Cerebellum (tissue), 4 donors: ENCODE measurements at places on chromosomes 6 and 20. TPM values are rescaled to one million over a fixed set of nuclear protein-coding genes. Genes with fewer than 3 reads are reported as not detected.

DNA sequence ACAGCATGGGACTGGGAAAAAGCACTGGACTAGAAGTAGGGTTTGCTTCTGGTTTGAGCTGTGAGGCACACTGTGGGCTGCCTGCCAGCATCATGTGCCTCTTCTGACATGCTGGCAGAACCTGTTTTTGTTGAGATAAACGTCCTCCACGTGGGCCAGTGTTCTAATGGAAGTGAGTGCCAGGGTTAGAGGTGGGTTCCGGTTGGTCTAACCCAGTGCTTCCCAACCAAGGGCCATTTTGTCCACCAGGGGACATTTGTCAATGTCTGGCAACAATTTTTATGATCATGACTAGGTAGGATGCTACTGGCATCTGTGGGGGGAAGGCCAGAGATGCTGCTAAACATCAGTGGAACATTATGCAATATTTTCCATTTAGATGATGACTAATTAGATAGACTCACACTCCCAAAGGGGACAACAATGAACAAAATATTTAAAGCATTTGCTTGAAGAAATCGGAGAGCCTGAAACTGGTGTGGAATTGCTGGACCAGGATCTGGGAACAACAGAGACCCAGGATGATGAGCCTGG, 7.8 kb upstream of the APMAP start:
- DNase-seq: no peak

- no peak for DNase-seq
Measured at GRCh38 chr6:150992703-150993102, 127.2 kb downstream of the MTHFD1L start.

GRCh38 chr6:145075425-145075824, 659.9 kb downstream of the EPM2A start:
- no peak for DNase-seq

OOEP gene
- not detected for total RNA-seq

- DNase-seq: no peak
Measured at GRCh38 chr6:134169871-134170486, 117.6 kb upstream of the SLC2A12 start.

GRCh38 chr20:55194947-55195346, 719.6 kb downstream of the DOK5 start:
- no peak for DNase-seq

DNA sequence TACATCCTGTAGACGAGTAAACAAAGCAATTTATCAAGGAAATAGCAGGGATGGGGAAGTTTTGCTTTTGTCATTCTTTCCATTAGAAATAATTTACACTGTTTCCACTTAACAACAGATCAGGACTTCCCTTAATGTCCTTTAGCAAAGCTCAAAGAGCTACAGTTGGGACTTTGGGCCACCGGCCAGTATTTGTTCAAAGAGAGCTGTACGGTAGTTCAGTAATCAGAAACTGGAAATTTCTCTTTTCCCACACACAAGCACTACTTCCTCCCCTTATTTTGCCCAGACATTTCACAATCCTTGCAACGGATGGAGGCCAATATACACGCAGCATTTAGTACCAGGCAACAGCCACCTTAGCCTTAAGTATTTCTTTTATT, 12.1 kb upstream of the HINT3 start:
- no peak for DNase-seq
